Aorta (tissue), 5 donors: ENCODE measurements at places on chromosomes 12 and 14. TPM values are rescaled to one million over a fixed set of nuclear protein-coding genes. Genes with fewer than 3 reads are reported as not detected.

GRCh38 chr12:5588176-5588575 lies 156.3 kb downstream of the NTF3 start:
- no peak overlapping the region for H3K4me3 ChIP-seq
- no peaks in the 10 kb centered on the region for H3K27me3 ChIP-seq
- H3K36me3 ChIP-seq, result no peaks in the 10 kb centered on the region
- H3K27ac ChIP-seq, result no peak overlapping the region

DNA sequence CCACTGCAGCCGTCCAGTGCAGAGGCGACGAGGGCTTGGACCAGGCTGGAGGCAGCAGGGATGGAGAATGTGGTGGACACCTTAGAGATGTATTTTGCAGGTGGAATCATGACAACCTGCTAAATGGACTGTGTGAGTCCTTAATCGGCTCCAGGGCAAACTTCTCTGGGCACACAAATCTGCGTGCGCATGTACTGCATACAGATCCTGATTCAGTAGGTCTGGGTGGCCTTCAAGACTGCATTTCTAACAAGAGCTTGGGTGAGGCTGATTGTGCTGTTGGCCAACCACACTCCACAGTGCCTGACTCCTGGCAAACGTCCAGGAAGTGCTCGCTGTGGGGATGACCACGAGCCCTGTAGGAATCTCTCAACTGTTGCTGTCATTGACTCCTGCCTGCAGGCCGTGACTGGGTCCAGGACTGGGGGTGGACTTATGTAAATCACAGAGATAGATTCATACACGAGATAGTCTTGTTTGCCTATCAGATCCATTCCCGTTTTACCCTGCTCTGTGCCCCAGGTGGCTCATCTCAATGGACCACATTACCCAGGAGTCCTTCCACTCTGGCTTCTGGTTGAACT lies 27.2 kb downstream of the JDP2 start:
- DNase-seq, result peak; percentile 73
- H3K4me1 ChIP-seq, result peaks cover 2% of the 10 kb centered on the region
- no peak overlapping the region for H3K27ac ChIP-seq
- H3K27me3 ChIP-seq, result no peaks in the 10 kb centered on the region
- no peaks in the 10 kb centered on the region for H3K36me3 ChIP-seq
- H3K4me3 ChIP-seq, result no peak overlapping the region

DNA sequence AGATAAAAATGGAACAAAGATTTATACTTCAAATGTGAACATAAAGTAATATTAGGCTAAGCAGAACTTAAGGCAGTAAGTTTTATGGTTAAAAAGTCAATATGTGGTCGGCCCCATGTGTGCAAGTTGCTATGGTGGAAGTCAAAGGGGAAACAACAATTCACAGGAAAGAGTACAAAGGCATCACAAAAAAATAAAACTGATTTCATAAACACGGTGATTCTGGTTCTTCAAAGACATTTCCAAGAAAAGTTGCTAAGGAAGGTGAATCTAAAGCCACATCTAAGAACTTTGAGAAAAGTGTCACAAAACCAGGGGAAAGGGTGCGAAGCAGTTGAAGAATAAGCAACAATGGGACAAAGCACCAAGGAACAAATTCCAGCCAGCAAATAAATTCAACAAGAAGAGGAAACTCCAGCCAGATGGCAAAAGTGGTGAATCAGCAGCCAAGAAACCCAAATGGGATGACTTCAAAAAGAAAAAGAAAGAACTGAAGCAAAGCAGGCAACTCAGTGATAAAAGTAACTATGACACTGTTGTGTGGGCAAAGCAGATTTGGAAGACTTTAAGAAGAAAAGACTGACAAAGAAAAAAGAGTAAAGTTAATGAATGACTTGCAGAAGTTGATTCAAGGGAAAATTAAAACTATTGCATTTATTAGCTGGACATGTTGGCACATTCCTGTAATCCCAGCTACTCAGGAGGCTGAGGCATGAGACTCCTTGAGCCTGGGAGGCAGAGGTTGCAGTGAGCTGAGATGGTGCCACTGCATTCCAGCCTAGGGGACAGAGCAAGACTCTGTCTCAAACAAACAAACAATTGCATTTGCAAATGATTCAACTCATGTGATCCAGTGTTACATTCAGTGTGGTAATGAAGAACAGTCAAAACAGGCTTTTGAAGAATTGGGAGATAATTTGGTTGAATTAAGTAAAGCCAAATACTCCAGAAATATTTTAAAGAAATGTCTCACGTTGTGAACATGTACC lies 19.5 kb downstream of the PTGDR start:
- no peaks in the 10 kb centered on the region for H3K36me3 ChIP-seq
- DNase-seq, result no peak
- H3K4me1 ChIP-seq, result no peaks in the 10 kb centered on the region
- no peak overlapping the region for H3K27ac ChIP-seq
- H3K27me3 ChIP-seq, result no peaks in the 10 kb centered on the region

- H3K27me3 ChIP-seq, result no peaks in the 10 kb centered on the region
- DNase-seq, result no peak
- no peak overlapping the region for H3K4me3 ChIP-seq
- H3K36me3 ChIP-seq, result no peaks in the 10 kb centered on the region
- H3K4me1 ChIP-seq, result no peaks in the 10 kb centered on the region
These were observed 566.9 kb downstream of the NRXN3 start for GRCh38 chr14:78737116-78737515.

DNA sequence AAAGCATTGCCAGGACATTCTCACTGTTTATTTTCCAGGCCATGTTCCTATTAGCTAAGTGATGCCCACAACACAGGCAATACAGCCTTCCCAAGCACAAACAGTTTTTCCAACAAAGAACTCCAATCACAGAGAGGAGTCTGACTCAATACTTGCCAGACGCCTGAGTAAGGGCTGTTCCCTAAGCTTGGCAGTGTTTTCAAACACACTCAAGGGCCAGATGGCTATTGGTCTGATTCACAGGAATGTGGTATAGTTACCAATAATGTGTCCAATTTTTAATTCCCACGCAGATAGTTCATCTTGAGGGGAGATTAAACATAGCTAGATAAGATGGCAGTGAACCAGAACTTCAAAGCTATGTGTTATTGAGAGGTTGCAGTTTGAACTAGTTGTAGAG lies 381.0 kb downstream of the SNAPC1 start:
- H3K36me3 ChIP-seq, result no peaks in the 10 kb centered on the region
- no peak overlapping the region for H3K27ac ChIP-seq
- no peaks in the 10 kb centered on the region for H3K27me3 ChIP-seq
- no peaks in the 10 kb centered on the region for H3K4me1 ChIP-seq
- no peak for DNase-seq

DNA sequence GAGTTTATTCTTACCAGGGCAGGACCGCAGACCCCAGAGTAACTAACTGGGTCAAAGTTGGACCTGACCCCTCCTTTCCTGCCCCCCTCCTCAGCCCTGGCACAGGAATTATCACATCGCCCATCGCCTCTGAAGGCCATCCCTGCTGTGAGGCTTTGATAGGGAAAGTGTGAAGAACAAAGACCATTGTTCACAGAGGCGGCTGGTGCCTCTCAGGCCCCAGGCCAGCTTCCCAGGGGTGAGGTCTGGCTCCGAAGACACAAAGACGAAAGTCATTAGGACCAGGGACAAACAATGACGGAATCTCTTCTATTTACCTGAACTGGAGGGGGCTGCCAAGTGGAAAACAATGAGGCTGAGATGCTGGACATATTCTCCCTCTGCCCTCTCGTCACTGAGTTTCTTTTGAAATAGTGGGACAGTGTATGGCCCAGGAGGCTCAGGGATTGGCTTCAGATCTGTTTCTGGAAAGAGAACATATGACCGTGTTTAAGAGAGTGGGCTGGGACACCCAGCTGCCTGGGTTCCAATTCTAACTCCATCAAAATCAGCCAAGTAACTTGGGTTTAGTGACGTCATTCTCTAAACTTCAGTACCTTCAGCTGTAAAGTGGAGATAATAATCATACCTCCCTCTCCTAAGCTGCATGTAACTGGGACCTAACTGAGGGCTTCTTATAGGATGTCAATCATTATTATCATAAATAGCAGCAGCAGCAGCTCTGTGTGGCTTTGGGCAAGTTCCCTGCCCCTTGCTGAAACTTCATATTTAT lies 769.4 kb downstream of the MED13L start:
- no peaks in the 10 kb centered on the region for H3K27me3 ChIP-seq
- no peak for DNase-seq
- no peaks in the 10 kb centered on the region for H3K36me3 ChIP-seq
- H3K4me3 ChIP-seq, result no peak overlapping the region

GRCh38 chr12:106136263-106136662 lies 2.5 kb downstream of the NUAK1 start:
- peak overlapping the region; percentile 37 for H3K4me3 ChIP-seq
- no peaks in the 10 kb centered on the region for H3K36me3 ChIP-seq
- peak; percentile 90 for DNase-seq
- peak overlapping the region; percentile 81 for H3K27ac ChIP-seq

- H3K4me3 ChIP-seq, result no peak overlapping the region
- H3K36me3 ChIP-seq, result no peaks in the 10 kb centered on the region
These were observed 11.9 kb downstream of the FGF6 start for GRCh38 chr12:4433745-4434058.

- H3K4me3 ChIP-seq, result no peak overlapping the region
- DNase-seq, result no peak
- H3K27me3 ChIP-seq, result no peaks in the 10 kb centered on the region
- H3K36me3 ChIP-seq, result no peaks in the 10 kb centered on the region
- no peak overlapping the region for H3K27ac ChIP-seq
- H3K4me1 ChIP-seq, result no peaks in the 10 kb centered on the region
These were observed 71.4 kb upstream of the PRKD1 start for GRCh38 chr14:29999013-29999539.

DNA sequence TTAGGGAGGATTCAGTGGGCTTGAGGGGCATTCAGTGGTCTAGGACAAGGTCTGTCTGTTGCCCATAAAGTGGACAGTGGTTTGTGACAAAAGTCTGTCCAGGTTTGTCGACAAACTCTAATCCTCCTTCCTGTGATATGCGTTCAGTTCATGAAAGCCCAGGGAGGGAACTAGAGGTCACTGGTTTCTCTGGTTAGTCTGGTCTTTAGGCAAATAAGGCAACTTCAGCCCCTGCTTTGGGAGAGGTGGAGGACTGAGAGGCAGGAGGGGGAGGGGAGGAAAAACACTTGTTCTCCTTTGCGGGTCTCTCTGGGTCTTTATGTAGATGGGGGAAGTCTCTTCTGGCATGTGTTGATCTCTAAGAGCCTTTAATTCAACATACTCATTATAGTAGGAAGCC lies 235.1 kb upstream of the PWP1 start:
- DNase-seq, result no peak
- H3K36me3 ChIP-seq, result no peaks in the 10 kb centered on the region
- H3K27me3 ChIP-seq, result no peaks in the 10 kb centered on the region
- no peak overlapping the region for H3K27ac ChIP-seq
- no peaks in the 10 kb centered on the region for H3K4me1 ChIP-seq

Gene LYZ
- total RNA-seq, result 38.7 TPM

Gene SERPINA12
- not detected for total RNA-seq
